Kidney (tissue), 22 donors: ENCODE measurements at places on chromosomes 6 and 20. TPM values are rescaled to one million over a fixed set of nuclear protein-coding genes. Genes with fewer than 3 reads are reported as not detected.

Gene CFAP61
- 2.6 TPM for total RNA-seq

Gene GPLD1
- total RNA-seq = 0.94 TPM

Gene CST7
- total RNA-seq = 3.7 TPM

Gene SIRPB2
- total RNA-seq = 8.2 TPM

Gene KCNG1
- 0.35 TPM for total RNA-seq

Gene MOG
- total RNA-seq = not detected

Gene SNAP25
- total RNA-seq = 6.2 TPM

Gene SLC35F1
- 0.63 TPM for total RNA-seq

Gene EYA2
- total RNA-seq = 2.6 TPM

Gene SAYSD1
- 20.4 TPM for total RNA-seq

Gene ADGRF4
- total RNA-seq = not detected

Gene PRPH2
- total RNA-seq = 1.6 TPM

Gene SASH1
- total RNA-seq = 148 TPM

Gene RSPO4
- 0.13 TPM for total RNA-seq

Gene ZC3H12D
- 3.7 TPM for total RNA-seq

Gene KCNQ2
- 2.2 TPM for total RNA-seq

Gene BNIP5
- total RNA-seq = 0.44 TPM

Gene SGK2
- total RNA-seq = 42.9 TPM

Gene PLG
- total RNA-seq = 2.4 TPM

Gene TSPO2
- 0.44 TPM for total RNA-seq

Gene SPDEF
- total RNA-seq = 0.19 TPM

Gene ZNF831
- 1.9 TPM for total RNA-seq

Gene CCN6
- 6.7 TPM for total RNA-seq

Gene MLIP
- total RNA-seq = 2.4 TPM

Gene MYLK4
- 1.3 TPM for total RNA-seq
